ENCODE measurements at places on chromosomes 5 and 9.

DNA sequence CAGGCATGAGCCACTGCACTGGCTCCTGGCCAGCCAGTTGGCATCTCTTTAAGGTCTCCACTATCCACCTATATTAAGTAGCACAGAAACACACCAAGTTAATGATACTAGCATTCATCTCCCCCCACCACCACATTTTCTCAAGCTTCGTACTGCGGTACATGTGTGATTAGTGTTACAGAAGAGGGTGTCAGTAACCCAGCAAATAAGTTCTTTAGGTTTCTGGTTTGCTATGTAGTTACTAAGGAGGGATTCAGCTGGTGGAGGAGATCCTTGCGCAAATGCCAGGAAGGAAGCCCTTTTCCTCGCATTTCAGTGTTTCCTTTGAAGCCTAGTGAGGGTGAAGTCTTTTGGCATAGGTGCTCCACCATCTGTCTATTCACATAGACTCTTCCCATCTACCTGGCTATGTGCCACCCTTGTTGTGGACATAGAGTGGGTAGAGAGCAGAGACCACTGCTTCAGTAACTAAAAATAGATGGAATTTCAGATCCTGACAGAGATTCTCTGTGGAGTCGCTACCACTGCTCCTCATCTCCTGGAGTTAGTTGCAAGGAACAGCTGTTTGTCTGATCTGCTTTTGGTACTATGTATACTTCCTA, 16.7 kb downstream of the UBE2D2 start:
- DNase-seq: no peak

- no peak for DNase-seq
Observed at GRCh38 chr5:160469156-160470144, 47.8 kb downstream of the PTTG1 start.

DNA sequence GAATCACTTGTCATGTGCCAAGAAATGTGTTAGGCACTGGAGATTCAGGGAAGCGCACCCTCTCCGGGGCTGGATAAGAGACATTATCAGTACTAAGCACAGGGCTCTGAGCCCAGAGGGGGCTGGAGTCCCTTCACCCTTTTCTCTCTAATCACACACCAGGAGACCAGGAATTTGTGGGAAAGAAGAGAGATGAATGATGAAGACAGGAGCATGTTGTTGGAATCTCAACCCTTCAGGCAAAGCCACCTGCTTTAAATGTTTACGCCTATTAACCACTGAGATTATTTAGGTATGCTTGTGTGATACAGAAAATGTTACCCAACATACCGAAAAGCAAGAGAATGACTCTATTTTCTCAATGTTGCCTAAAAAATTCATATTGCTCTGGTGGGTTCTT, 119.8 kb downstream of the ENTREP1 start:
- no peak for DNase-seq

GRCh38 chr5:149152317-149152746, 11.0 kb downstream of the ABLIM3 start:
- DNase-seq: no peak

GRCh38 chr5:158590746-158591300, 508.9 kb downstream of the EBF1 start:
- no peak for DNase-seq

GRCh38 chr5:68543212-68543611, 327.7 kb downstream of the PIK3R1 start:
- no peak for DNase-seq

DNA sequence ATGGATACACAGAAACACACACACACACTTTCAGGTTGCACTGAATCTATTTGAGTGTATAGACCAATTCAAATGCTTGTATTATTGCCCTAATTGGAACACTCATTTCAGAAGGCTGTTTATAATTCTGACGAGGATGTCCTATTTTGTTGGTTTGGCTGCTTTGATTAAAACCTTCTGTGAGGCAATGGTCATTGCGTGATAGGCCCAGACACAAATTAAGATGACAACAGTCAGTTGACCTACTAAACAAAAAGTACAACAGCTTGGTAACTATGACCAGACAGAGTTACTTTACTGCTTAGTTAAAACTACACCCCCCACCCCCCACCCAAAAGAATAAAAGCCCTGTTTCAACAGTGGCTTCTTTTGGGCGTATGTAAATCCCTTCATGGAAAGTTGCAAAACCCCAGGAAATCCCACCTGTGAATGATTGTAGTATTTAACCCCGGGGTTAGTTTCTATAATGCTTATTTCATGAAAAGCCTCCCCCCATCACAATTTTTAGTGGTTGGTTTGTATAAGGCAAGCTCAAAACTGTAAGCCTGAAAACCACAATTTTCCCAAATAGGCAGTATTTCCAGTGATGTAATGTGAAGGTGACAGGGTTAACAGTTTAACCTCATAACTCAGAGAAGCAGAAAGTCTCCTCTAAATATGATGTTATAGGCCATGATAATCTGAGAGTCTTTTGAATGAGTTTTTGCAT, 340.8 kb downstream of the FGF10 start:
- DNase-seq: peak; percentile 9

- DNase-seq: peak; percentile 96
Observed at GRCh38 chr5:55601204-55601618, 66.4 kb upstream of the PLPP1 start.

DNA sequence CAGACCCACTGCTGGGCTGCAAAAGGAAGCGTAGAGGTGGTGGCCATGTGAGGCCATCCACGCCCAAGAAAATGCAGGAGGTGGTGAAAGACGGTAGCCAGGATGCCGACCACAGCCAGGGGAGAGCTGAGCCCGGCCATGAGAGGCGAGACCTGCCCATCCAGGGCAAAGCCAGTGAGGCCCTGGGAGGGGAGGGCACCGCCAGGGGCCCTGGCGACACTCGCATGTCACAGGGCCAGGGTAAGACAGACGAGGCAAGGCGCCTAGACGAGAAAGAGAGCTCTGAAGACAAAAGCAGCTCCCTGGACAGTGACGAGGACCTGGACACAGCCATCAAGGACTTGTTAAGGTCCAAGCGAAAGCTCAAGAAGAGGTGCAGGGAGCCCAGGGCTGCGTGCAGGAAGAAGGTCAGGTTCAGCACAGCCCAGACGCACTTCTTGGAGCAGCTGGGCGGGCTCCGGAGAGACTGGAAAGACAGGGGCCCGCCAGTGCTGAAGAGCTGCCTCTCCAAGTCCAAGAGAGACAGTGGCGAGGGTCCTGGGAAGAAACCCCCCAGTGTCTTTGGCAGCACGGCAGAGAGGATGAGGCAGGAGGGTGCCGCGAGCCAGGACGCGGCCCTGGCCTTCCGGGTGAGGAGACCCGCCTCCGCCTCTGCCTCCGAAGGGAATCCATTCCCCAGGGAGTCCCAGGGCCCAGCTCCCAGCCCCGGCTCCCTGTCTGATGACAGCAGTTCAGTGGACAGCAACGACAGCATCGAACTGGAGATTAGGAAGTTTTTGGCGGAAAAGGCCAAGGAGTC, 6.9 kb downstream of the PPP1R26 start:
- DNase-seq: no peak

GRCh38 chr9:120929229-120929791, 2.7 kb upstream of the TRAF1 start:
- DNase-seq: no peak

- peak; percentile 73 for DNase-seq
Observed at GRCh38 chr9:131502781-131503625, at the start of gene POMT1. Gene POMT1, plus strand, starts transcription at chr9:131502918. Its CDS starts 1,301 bp downstream, at chr9:131504219.

DNA sequence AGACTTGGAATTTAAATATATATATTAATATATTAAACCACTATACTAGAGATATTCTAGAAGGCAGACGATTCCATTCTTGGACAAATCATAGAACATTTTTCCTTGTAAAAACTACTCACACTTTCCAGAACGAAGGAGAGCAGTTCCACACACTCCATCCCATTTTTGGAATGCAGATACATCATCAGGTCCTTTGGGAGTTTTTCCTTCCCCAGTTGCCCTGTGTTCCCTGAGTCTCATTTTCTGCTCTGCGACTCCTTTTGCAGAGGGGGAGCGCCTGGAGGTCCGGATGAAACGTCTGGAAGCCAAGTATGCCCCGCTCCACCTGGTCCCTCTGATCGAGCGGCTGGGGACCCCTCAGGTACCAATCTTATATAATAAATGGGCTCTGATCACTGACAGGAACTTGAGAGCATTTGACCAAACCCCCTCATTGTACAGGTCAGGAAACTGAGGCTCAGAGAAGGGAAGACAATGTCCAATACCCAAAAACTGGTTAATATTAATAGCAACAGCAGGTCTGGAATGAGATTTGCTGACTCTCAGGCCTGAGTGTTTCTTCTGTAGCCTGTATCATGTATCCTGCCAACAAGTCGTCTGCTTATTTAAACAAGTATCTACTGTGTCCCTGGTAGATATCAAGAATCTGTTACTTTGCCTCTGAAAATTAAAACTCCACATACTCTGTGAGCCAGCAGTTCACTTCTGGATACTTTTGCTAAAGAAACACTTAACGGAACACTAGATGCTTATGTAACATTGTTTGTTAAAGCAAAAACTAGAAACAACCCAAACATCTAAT, 76.8 kb upstream of the NIPAL4 start:
- DNase-seq: no peak

DNA sequence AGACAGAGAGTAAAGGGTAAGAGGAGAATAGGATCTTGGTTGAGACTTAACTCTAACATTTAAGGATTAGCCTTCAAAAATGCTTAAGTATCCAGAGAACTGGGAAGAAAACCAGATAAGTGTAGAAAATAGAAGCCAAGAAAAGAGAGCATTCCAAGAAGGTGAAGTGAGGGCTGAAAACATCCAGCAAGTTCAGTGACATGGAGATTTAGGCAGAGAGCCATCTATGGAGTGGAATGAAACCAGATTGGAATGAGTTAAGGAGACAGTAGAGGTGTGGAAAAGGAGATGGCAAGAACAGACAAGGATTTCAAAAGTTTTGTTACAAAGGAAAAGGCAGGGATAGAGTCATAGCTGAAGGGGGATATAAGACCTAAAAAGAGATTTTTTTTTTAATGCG, 188.1 kb downstream of the TRPM3 start:
- DNase-seq: no peak

- DNase-seq: peak; percentile 18
Observed at GRCh38 chr9:107246259-107247254, 36.5 kb upstream of the RAD23B start.

- no peak for DNase-seq
Observed at GRCh38 chr9:104931256-104931655, 3.3 kb upstream of the ABCA1 start.

DNA sequence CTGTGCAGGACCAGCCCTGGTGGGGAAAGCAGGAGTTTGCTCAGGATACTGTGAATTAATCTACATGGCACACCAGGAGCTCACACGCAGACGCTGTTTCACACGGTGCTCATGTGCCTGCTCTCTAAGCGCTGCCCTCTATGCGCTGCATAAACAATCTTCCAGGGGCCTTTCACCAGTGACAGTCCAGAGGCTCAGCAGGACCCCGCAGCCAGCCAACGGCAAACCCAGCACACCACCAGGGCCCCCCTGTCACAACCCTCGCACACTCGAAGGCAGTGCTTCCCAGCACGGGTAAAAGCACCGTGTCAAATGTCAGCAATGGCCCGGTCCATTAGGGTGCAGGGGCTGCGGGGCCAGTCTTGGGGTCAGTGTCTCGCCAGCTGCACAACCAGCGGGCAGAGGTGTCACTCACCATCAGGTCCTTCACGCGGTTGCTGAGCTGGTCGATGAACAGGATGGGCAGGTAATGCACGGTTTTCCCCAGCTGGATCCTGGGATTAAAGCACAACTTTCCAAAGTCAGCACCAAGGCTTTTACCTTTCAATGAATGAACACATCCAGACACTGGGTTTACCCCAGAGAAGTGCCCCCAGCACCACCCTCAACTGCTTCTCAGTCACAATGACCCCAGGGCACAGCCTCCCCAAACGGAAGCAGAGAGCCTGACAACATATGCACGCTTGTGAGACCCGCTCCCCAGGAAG, 7.3 kb downstream of the CLPTM1L start:
- DNase-seq: no peak

DNA sequence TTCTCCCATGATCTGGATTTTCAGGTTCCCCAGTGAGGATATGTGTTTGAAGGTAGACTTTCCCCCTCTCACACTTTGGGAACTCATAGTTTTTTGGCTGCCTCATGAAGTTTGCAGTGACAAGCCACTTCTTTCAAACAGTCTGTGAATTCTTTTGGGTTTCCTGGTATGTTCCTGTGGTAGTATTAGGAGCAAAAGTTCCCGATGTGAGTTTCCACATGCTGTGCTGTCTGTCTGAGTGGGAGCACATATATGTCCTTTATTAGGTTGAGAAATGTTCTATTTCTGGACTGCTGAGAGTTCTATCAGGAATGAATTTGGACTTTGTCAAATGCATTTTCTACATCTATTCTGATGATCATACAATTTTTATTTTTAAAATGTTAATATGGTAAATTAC, 273.2 kb upstream of the TARS1 start:
- no peak for DNase-seq

- peak; percentile 34 for DNase-seq
Observed at GRCh38 chr9:134656334-134657006, 14.9 kb downstream of the COL5A1 start.

GRCh38 chr9:15047028-15047551, 136.9 kb upstream of the FREM1 start:
- no peak for DNase-seq

DNA sequence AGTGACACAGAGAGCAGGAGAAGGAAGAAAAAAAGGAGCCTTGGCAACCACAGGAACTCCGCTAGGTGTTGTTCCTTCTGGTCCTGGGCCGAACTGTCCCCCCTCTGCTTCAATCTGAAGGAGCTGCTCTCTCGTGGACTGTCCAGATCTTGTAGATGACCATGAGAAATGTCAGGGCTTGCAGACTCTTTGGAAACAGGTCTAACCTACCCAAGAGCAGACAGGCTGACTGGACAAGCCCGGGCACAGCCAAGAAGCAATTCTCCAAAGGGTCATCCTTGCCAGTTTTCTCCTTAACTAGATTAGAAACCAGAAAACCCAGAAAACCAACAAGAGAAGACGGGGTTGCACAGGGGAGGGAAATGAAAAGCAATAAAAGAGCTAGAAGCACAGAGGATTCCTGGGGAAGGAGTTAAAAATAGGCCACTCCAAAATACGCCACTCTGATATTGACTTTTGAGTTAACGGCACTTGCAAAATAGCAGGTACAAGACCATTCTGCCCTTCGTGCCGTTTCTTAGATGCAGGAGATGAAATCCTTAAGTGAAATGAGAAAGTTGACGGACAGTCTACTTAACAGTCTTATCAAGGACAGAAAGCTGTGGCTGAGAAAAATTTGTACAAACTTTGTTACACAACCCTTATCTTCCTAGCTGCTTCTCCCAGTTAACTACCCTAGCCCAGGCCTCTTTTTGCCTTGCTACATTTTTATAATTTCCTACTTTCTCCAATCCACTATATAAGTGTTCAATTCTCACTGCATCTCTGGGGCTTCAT, 5.8 kb downstream of the GCNT4 start:
- DNase-seq: no peak

DNA sequence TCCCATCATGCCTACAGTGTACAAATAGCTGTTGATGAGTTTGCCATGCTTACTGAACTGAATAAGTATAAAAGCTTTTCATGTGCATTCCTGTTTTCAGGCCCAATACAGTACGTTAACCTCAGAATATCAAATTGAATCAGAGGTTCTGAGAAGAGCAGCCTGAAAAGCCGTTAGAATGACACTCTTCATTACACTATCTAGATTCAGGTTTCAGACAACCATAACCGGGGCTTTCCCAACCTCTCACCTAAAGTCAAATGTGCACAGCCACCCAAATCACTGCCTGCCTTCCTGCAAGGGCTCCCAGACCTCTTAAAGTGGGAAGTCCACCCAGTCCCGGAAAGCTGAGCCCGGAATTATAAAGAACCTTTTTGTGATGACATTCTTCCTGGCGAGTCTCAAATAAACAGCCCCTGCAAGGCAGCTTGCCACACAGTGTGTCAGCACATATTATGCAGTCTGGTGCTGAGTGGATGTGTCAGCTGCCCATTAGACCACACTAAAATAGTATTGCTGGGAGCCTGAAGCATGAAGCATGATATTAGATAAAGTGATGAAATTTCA, 245.8 kb downstream of the TLE4 start:
- DNase-seq: peak; percentile 13
